Stimulated activated CD8-positive, alpha-beta memory T cell treated with anti-CD3 and anti-CD28 coated beads, Interleukin-4, amount 100 ng/mL, for 1 hour (primary cell): ENCODE measurements at places on chromosomes 6 and 20.

DNA sequence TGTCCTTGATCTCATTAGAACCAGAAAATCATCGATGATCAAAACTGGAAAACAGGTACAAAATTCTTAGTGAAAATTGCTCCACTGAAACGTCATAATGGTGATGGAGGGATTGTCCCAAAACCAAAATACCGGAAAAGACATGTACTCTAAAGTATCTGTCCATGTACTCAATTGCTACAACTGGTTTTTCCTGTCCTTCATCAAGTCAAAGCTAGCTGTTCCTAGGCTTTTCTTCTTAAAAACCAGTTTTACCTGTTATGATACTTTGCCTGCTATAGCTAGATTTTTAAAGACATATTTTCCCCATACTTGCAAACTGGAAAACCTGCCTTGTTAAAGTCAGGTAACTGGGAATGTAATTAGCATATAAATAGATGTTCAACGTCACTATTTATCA is 50.5 kb upstream of the LRRC1 start:
- DNase-seq: no peak

DNA sequence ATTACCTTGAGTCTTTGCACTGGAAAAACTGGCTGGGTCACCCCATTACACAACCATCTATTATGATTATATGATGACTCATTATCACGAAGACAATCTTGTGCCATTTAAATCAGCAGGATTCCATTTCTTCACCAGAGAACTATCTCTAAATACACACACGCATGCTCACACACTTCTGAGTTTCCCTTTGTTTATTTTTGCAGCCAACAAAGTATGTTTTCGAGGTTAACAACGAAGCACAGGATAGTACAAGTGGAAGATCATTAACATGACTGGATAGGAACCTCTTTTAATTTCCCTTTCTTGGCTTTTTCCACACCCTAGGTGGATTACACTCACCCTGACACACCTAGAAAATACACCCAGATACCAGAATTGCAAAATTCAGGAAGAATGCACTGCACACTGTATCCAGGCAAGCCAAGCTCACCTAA is 18.9 kb downstream of the PERP start:
- no peak for DNase-seq

DNA sequence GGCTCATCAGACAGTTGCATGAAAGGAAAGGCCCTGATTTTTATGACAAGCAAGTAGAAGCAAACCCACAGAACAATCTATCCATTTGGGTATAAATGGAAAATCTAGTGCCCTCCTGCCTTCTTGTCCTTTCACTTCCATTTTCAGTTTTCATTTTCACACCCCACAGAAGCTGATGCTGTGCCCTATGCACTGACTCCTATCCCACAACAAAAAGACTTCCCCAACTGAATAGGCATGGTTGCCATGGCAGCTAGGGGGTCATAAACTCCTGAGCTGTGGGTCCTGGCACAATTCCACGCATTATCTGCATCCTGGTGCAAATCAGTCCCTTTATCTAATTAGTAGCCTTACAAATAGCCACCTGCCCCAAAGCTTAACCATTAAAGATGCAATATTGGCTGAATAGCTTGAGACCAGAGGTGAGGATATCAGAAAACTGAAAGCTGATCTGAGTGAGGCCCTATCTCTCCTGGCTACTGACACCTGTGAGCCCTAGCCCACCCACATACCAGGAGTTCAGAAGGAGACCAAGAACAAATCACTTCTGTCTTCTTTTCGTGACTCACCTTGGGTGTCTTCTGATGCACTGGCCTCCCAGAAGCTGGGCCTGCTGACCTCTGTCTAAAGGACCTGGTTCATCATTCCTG is 34.9 kb upstream of the HEY2 start:
- DNase-seq: no peak

- DNase-seq: no peak
Measured at GRCh38 chr20:37218976-37219375, 39.6 kb upstream of the MROH8 start.

DNA sequence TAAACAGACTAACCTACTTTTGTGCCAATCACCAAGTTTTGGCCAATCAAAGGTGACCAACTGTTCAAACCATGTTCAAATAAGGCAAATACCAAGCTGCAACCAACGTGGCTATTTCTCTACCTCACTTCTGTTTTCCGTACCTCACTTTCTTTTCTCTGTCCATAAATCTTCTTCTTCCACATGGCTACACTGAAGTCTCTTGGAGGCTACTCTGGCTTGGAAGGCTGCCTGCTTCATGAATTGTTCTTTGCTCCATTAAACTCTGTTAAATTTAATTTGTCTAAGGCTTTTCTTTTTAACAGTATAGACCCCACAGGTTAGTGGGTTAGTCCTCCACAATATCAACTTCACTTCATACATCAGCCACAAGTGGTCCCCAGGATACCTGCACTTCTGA is 58.8 kb downstream of the MKKS start:
- DNase-seq: no peak
